ENCODE measurements at places on chromosomes 13 and 19.

- DNase-seq = peak; percentile 43
These were observed 485.3 kb downstream of the UQCRFS1 start for GRCh38 chr19:28727480-28728159.

DNA sequence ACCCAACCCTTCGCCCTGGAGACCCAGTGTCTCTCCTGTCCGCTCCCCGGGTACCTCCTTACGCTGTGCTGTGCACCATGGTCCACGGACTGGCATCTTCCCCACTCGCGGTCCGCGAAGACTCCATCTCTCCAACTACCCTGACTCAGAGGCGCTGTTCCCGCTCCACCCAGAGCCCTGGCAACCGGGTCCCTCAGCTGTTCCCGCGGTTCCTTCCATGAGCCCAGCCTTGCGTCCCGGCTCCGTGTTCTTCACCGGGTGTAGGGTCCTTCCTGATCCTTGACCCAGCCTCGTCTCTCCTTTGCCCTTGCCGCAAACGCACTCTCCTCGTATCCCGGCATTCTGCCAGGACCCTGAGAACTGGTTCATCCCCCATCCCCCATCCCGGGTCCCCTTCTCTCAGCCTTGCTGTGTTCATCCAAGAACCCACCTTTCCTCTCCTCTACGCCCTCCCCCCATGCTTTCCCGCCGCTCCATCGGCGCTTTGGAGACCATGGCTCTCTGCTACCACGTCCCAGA, 664 bp downstream of the ICAM5 start:
- DNase-seq = no peak

DNA sequence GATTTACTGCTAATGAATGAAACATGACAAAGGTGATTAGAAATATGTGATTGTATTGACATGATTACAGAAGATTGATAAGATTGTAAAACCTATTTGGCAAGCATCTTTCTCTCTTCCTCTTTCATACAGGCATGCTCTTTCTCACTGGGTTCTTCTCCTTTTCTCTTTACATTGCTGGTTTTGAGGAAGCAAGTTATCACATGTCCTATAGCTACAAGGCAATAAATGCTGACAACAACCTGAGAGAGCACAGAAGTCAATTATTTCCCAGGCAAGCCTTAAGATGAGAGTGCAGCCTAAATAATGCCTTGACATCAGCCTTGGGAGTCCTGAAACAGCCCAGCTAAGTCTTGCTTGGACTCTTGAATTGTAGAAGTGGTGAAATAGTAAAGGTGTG, 875.0 kb downstream of the SLITRK1 start:
- DNase-seq = no peak

DNA sequence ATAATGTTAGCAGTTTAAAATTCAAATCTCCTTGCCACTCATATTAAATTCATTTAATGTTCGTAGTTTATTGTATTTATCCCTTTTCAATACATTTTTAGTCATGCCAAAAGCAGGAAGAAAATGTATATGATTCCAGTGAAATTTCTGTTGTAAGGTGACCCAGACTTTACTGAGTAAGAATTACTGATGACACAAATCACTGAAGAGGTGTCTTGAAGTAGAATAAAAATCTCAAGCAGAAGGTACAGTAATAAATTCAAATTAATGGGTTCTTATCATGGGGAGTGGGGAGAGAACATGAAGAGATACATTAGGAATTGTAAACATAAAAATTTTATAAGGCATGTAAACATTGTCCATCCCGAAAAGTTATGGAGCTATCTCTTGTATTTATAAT, 19.9 kb downstream of the STARD13 start:
- DNase-seq = no peak

DNA sequence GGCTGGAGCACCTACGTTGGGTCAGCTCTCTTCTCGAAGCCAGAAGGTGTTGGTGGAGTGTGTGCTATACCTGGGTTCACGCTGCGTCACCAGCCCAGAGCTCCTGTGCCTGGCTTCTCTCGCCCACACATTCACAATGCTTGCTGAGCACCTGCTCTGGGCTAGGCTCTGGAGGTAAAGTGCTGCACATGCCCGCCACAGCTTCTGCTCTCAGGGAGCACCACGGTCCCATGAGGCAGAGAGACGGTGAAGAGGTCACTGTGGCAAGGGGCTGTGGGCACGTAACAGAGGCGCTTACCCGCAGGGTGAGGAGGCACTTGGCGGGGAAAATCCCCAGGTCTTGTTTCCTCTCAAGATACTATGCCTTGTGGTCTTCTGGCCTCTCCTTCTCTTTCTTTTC, 174.2 kb downstream of the TEX29 start:
- no peak for DNase-seq

DNA sequence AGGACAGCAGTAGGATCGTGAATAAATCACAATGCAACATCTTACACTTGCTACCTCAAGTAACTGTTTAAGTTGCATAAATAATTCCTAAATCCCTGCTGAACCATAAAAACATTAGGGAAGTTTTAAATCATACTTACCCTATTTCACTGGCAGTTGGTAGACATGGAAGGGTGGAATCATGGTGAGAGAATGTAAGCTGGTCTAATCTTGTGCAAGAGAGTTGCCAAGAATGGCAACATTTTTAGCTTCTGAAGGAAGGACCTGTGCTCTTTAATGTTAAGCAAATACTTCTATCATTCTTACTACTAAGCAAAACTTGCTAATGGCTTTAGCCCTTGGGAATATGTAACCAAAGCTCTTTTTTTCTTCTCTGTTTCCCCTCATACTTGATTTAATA, 46.8 kb downstream of the MTUS2 start:
- DNase-seq = no peak

All from activated CD4-positive, alpha-beta T cell treated with anti-CD3 and anti-CD28 coated beads, Interleukin-2, amount 50 U/mL, for 1 hour (primary cell).